ENCODE measurements at places on chromosomes 2 and 18. TPM values are rescaled to one million over a fixed set of nuclear protein-coding genes. Genes with fewer than 3 reads are reported as not detected.

The HOXD12 gene
- total RNA-seq: not detected

The PCARE gene
- total RNA-seq: not detected

The REG3A gene
- not detected for total RNA-seq

The CAVIN2 gene
- 4.2 TPM for total RNA-seq

The C2orf81 gene
- 3.1 TPM for total RNA-seq
